Tibial artery (tissue), 4 donors: ENCODE measurements at places on chromosomes 16 and 17.
A peak's percentile ranks its signal among the peaks of the same experiment; 100 is the strongest.

DNA sequence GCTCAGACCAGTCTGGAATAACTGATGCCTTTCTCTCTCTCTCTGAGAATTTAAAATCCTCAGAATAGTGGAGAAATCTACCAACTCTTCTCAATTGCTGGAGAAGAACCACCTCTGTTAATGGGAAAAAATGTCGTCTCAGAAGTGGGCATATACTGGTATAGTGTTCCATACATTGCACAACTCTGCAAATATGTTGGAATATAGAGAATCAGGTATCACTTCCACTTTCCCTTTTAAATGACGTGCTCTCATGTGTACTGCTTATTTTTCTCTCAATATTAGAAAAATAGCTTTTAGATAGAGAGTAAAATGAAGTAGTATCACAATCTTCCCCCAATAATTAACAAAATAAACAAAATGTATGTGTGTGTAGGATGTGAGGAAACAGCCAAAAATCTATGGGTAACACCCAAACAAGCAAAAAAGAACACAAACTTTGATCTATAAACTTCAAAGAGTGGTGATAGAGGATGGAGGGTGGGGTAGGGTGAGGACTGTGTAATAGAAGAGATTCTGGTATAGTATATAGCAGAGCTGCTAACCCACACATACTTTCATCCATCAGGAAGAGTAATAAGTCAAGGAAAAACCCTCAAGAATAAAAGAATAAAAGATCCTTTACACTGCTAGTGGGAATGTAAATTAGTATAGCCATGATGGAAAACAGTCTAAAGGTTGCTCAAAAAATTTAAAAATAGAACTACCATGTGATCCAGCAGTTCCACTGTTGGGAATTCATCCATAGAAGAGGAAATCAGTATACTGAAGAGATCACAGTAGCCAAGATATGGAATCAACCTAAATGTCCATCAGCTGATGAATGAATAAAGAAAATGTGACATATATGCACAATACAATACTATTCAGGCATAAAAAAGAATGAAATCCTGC, 46.9 kb downstream of the NFATC3 start:
- DNase-seq: no peak

- no peak for DNase-seq
These were observed 32.7 kb downstream of the ZNF207 start for GRCh38 chr17:32382526-32383223.

GRCh38 chr17:7060165-7060891, 16.4 kb upstream of the SLC16A11 start:
- no peak for DNase-seq

DNA sequence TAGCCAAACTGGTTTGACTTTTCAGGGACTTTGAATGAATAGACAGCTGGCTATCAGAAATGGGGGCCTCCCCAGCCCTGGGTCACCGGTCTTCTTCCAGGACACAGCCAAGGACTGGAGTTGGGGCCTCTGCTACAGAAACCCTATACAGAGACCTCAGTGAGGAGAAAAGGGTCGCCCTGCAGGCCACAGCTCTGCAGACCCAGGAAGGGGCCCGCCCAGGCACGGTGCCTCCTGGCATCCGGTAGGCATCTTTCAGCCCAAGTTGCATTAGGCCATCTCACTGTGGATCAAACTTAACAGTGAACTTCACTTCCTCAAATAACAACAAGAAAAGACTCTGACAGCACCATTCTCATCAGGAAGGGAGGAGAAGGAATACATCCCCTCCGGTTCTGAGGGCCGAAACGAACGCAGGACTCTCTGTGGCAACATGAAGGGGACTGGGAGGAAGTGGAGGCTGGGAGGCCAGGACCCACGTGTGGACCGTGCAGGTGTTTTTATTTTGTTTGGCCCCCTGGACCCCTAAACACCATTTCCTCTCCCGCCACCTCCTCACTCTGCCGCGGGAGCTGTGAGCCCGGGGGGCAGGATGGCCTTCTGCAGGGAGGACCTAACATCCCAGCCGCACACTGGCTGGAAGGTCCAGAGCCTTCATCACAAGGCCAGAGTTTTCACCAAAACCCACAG, 7.2 kb downstream of the SLC38A10 start:
- DNase-seq: no peak

DNA sequence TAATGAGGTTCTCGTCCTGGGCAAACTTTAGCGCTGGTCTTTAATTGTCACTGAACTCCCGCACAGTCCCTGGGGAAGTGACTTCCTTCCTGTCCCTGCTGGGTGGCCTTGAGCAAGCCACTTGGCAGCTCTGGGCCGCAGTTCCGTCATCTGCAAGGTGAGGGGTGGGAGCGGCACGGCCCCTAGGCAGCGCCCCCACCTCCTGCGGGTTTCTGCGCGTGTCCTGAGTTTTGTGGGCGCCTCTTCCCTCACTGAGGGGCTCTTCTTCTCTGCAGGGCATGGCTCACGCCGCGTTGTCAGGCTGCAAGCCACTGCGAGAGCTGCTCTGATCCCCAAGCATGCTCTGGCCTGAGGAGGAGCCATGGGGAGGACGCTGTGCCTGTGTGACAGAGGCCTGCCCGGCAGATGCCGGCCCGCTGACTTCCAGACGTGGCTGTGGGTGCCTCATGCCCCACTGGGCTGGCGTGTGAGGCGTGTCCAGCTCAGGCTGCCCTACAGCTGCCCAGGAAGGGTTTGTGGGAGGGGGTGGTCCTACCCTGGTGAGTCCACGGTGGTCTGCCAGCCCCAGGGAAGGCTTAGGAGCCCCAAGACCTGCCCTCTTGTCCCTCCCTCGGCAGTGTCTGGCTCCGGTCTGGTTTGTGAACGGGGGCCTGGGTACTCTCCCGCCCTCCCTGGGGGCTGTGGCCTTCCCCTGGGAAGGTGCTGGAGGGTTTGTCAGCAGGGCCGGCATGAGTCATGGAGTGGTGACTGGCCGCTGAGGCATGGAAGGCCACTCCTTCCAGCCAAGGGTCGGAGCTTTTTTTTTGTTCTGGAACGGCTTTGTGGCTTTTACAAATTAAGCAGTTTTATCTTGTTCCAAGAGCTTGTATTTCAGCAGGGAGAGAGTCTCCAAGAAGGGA, 182.0 kb downstream of the SEC14L1 start:
- peak; percentile 98 for DNase-seq

GRCh38 chr16:49701789-49702494, 154.0 kb downstream of the ZNF423 start:
- peak; percentile 73 for DNase-seq

- DNase-seq: no peak
These were observed 29.3 kb downstream of the NDEL1 start for GRCh38 chr17:8464941-8465340.

GRCh38 chr17:68661265-68662036, 60.3 kb upstream of the FAM20A start:
- no peak for DNase-seq

- no peak for DNase-seq
These were observed 25.7 kb downstream of the METTL16 start for GRCh38 chr17:2485970-2486369.

GRCh38 chr17:30924341-30924740, 2.6 kb downstream of the ADAP2 start:
- no peak for DNase-seq

- DNase-seq: no peak
These were observed 24.2 kb downstream of the PLD6 start for GRCh38 chr17:17181666-17182597.

GRCh38 chr16:81366316-81366932, 51.7 kb downstream of the GAN start:
- no peak for DNase-seq

GRCh38 chr17:80637048-80637781, 92.6 kb downstream of the RPTOR start:
- DNase-seq: no peak
